ENCODE measurements at places on chromosomes 6 and 20.

DNA sequence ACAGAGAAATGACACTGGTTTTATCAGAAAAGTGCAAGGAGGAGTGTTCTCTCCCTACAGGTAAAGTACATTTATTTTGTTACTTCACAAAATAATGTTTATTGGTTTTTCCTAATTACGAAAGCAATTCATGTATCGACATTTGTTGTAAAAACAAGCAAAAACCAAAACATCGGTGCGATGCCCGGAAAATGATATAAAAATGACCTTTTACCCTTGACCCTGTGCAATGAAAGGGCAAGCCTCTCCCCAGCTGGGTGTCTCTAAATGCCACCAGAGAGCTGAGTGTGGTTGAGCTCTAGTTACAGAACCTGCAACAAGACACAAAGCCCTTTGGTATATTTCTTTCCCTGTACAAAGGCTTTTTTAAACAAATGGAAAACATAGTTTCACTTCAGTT lies 65.4 kb downstream of the CD164 start:
- no peak for DNase-seq

DNA sequence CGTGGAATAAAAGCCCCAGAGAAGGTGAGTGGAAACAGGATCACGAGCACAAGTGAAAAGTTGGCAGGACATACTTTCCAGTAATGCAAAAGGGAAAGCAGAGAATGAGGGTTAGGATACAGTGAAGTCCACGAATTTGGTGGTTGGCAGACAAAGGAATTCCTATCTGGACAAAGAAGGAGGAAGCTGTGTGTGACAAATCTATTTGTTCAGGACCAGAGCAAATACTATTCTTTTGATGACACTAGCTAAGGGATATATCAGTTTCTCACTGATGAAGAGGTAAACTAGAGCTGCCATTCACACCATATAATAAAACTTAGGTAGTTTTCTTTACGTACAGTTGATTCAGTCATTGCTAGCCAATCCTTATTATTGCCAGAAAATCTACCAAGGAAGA lies 156.8 kb upstream of the GRIK2 start:
- DNase-seq = no peak

DNA sequence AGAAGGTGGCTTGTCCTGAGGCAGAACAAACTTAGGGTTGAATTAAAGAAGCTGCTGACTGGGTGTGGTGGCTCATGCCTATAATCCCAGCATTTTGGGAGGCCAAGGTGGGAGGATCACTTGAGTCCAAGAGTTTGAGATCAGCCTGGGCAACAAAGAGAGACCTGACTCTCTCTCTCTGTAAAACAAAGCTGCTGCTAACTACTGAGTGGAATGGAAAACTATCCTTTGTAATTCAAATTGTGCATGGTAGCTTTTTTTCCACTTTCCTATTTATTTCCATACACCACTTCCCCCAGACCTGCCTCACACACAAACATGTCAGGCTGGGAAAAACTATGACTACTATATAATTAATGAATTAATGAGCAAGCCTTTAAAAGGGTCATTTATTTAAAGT lies 437.1 kb downstream of the CDC5L start:
- DNase-seq = no peak

GRCh38 chr6:166776571-166776970 lies 149.5 kb upstream of the RPS6KA2 start:
- no peak for DNase-seq

DNA sequence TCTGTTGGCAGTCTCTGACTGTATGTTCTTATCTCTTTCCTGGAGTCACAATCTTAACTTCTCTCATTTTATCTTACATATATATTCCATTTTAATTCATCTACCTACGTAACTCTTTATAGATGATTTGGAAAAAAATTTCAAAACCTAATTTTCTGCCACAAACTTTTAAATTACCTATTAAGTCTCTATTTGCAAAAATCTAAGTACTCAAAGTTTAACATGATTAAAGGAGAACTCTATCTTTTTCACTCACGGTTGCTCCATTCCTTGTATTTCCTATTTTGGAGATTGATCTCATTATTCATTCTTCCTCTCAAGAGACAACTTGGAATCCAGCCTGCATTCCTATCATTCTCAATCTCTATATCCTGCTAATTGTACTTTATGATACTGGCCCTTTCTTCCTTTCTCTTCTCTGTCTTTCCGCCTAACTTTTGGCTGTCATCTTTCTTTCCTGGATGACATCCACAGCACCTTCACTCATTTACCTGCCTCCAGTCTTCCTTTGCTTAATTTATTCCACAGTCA lies 1071.1 kb upstream of the CITED2 start:
- no peak for DNase-seq

- DNase-seq = no peak
These were observed 110.4 kb downstream of the BANF2 start for GRCh38 chr20:17810062-17810631.

DNA sequence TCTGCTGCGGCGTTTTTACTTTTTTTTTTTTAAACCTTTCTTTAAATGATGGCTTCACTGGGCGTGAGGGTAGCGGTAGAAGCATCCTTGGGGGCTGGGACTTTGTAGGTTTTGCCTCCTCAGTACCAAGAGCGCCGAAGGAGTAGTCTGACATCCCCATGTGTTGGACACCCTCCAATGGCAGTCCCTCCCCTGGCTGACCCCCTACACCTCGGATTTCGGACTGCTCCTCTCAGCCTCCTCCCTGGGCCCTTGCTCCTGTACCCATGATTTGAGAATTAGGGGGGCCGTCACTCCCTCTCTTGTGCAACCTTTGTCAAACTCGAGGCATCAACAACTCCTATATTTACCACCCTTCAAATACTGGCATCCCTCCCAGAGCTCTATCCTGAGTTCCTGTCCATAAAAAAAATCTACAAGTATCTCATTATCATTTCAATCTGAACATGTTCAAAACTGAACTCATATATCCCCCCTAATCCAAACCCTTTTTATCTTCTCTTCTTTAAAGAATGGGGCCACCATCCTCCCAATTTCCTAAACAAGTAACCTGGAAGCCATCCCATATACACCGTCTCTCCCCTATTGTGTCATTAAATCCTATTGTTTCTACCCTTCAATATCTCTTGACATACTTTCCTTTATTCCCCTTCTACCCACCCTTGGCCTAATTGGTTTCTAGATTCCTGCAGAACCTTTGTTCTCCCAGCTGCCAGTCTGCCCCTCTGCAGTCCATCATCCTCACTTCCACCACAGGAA lies 1.2 kb upstream of the ARFGEF3 start:
- no peak for DNase-seq
